ENCODE measurements at places on chromosomes 11 and 22.

DNA sequence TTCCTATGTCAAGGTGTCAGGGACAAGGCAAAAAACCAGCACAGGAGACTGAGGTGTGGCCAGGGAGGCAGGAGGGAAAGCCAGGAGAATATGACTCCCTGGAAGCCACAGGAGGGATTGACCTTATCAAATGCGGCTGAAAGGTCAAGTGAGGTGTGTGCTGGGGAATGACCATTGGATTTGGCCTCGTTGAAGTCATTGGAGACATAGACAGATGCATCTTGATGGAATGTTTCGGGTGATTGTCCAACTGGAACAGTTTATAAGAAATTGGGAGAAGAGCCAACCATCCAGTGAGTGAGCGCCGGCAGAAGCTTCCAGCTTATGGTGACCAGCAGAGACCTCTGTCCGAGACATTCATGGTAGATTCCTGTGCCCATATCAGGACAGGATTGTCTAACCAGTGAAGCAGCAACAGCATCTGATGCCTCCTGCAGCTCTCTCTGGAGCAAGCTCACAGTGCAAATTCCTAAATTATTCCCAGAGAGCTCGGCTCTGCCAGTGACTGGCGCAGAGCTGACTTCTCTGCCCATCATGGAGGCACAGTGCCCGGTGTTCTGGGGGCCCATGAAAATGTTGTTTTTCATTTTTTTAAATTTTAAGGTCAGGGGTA is 95.4 kb downstream of the MYO18B start:
- DNase-seq, result no peak

DNA sequence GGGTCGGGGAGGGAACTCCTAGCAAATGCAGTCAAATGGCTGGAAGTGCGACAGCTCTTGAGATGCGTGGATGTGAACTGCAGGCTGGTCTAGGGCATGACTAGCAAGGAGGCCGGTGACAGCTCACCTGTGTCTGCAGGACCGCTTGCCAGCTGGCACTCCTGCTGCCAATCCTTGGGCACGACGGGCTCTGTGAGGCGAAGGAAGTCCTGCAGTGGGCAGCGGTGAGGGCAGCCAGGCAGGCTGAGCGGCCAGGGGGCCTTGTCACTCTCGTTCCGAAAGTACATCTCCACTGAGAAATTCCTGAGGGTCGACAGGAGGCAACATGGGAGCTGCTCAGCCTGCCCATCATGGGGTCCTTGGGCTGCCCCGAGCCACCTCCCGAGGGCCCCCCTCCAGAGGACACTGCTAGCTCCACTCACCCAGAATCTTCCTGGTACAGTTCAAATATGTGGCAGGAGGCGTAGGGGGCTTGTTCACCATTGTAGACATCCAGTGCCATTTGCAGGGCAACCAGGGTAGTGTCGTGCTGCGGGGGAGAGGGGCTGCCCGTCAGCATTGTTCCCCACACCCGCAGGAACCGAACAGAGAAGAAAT is 5.9 kb downstream of the ACP2 start:
- no peak for DNase-seq

- no peak for DNase-seq
Measured at GRCh38 chr11:72260574-72260973, 16.6 kb upstream of the PHOX2A start.

DNA sequence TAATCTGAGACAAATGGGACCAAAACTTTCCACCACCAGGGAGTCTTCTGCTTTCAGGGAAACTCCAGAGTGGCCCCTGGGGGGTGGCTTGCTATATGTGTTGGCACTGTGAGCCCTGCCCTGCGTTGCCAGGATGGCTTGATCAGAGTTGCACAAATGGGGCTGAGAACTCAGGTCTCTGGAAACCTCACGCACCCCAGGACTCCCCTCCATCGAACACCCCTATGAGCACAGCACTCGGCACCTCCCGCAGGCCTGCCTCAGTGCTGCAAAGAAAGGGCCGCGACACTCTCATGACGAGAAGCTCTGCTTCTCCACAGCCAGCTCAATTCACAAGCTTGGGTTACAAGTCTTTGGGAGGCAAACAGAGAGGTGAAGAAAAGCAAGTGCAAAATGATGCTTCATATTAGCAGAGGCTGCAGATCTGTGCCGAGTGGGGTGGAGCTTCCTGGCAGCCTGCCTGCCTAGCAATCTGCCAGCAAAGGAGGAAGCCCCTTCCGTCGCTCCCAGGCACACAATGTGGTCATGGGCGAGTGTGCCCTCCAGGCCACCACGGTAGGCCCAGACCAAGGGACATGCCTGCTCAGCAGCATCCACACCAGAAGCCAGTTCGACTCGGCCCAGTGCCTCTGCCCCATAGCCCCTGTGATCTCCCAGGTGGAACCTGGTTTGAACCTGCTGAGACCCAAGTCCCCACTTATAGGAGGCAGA is 55.7 kb downstream of the MYH9 start:
- no peak for DNase-seq

GRCh38 chr22:31857247-31857646 is 87.1 kb upstream of the YWHAH start:
- DNase-seq, result no peak

GRCh38 chr11:122724520-122724919 is 69.0 kb downstream of the UBASH3B start:
- DNase-seq, result no peak

- DNase-seq, result no peak
Measured at GRCh38 chr11:102705626-102706025, at the start of gene MMP27. Gene MMP27, minus strand, starts transcription at chr11:102705769. Its CDS starts 55 bp downstream, at chr11:102705714.

DNA sequence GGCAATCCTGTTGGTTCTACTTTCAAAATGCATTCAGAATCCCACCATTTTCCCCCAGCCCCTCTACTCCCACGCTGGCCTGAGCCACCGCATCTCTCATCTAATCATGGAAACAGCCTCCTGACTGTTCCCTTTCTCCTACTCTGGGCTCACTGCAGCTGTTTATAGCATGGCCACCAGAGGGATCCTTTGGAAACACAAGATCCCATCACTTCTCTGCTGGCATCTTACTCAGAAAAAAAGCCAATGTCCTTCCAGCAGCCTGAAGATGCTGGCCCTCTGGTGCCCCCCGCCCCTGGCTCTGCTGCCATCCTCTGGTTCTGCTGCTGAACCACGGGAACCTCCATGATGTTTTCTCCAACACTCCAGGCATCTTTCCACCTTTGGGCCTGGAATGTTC is 11.1 kb downstream of the MS4A8 start:
- DNase-seq, result no peak

DNA sequence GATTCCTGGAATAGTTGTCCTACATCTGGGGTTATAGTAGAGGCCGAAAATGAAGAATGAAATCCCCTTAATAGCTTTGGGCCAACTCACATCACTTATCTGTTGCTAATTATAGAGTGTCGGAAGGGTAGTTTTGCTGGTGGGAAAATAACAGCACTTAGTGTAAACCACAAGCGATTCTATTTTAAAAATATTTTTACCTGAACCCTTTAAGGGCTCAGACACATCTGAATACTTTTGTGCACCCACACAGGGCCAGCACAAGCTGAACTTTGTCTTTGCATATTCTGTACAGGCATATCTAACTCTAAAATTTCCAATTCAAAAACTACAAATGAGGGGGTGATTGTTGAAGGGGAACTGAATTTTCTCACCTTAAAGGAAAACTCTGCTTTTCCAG is 27.6 kb downstream of the SLC6A5 start:
- no peak for DNase-seq

DNA sequence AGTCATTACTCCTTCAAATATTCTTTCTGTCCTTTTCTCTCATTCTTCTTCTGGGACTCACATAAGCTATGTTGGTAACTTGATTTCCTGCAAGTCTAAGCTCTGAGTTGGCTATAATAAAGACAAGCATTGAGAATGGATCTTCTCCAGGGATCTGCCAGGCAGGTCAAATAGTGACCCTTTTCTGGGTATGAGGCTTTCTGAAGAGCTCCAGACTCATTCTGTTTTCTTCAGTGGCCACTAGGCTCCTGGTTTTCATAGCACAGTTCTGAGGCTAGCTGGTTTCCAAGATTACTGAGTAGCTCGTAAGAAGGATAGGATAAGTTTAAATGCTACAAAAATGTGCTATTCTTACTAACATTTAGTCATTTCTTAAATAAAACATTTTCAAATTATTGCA is 38.3 kb downstream of the TMPRSS5 start:
- no peak for DNase-seq

DNA sequence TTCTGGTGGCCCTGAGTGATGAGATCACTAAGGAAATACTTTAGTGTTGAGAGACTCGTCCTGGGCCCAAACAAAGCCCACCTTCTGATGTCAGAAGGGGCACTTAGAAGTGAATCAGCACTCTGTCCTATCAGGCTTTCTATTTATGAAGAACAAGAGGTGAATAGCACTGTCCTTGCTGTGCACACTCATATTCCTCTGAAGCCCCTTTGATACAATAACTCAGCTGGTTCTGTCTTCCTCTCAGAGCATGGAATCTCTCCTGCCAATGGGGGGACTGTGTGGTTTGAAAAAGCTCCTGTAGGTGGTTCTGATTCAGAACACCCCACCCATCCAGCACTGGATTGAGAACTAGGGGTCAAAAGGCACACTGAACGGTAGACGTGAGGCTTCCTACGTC is 348.1 kb downstream of the ETS1 start:
- DNase-seq, result no peak

GRCh38 chr11:2996976-2997375 is 4.8 kb upstream of the NAP1L4 start:
- no peak for DNase-seq

DNA sequence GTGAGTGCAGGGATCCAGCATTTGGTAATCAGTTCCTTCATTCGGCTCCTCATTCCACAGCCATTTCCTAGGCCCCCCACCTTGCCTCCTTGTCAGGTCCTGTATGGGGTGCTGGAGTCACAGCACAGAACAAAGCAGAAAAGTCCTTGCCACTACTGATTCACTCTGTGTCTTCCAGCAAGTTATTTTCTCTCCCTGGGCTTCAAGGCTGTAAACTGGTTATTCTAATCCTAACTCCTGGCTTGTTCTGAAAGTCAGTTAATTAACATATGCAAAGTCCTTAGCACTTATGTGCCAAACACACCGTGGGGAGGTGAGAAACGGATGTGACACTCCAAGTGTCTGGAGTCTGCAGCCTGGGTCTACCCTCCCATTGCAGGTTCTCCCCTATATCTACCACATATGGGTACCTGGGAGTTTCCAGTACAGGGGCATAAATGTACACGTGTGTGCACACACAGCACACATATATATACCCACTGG is 30.6 kb upstream of the PDE2A start:
- no peak for DNase-seq

GRCh38 chr11:76176463-76176862 is 29.8 kb downstream of the WNT11 start:
- no peak for DNase-seq

DNA sequence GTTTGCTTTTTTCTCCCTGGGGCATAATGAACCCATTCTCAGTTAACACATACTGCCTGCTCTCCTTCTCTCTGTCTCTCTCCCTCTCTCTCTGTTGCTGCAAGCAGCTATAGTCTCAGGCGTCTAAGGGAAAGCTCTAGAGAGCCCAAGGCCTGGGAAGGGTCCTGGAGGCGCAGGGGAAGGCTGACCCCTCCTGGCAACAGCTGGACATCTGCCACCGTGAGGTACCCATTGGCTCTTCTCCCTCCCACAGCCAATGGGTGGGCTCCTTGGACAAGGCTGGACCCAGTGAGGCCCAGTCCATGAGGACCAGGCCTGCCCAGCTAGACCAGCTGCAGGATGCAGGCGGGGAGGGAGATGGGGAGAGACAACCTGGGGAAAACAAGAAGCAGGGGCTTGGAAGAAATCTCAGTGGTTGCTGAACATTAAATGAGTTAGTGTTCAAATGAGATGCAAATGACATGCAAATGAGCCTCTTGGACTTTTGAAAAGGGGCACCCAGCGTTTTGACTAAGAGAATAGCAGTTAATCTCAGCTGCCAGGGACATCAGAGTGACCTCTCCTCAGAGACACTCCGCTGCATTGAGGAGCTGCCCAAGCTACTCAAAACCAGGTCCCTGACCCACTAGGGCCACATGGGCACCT is 349.7 kb downstream of the BUD13 start:
- no peak for DNase-seq

GRCh38 chr11:61134801-61135257 is 26.4 kb downstream of the VPS37C start:
- no peak for DNase-seq

DNA sequence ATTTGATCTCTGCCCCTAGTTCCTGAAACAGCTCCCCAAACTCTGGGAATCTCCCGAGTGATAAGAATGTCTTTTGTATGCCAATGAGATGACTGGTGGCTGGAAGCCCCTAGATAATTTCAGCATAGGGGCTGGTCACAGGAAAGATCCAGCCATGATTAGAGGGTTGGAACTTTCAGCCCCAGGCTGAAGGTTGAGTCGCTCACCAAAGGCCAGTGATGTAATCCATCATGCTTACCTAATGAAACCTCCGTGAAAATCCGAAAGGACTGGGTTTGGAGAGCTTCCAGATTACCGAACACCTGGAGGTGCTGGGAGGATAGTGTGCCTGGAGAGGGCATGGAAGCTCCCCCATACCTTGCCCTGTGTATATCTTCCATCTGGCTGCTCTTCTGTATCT is 26.0 kb downstream of the LRRC32 start:
- no peak for DNase-seq

DNA sequence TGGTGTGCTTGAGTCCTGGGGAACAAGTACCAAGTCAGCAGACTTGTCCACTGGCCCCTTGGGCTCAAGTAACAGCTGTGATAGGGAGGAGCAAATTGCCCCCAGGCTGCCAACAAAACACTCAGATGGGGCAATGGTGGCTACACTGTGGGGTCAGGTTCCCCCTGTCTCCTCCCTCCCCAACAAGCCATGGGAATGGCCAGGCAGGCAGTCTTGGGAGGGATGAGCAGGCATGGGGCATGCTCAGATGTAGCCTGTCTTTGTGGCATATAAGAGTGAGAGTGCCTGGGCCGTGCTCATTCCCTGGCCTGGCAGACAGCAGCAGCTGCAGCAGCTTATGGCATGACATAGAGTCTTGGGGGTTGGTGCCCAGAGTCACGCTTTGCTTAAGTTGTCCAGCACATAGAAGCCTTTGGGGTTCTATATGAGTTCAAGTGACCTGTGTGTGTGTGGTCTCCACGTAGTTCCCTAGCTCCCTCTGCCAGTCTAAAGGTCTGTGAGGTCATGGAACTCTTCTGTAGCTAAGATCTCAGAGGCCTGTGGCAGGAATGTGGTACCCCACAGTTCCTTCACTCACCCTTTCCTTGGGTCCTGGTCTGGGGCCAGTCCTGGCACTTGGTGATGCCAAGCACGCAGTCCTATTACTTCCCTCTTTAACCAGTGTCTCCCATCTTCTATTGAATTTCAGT is 44.7 kb downstream of the BIRC2 start:
- no peak for DNase-seq

Data from GM04504 (cell line).